ENCODE measurements at places on chromosomes 7 and 10.

GRCh38 chr10:131553581-131553980, 242.1 kb upstream of the TCERG1L start:
- no peak for DNase-seq

DNA sequence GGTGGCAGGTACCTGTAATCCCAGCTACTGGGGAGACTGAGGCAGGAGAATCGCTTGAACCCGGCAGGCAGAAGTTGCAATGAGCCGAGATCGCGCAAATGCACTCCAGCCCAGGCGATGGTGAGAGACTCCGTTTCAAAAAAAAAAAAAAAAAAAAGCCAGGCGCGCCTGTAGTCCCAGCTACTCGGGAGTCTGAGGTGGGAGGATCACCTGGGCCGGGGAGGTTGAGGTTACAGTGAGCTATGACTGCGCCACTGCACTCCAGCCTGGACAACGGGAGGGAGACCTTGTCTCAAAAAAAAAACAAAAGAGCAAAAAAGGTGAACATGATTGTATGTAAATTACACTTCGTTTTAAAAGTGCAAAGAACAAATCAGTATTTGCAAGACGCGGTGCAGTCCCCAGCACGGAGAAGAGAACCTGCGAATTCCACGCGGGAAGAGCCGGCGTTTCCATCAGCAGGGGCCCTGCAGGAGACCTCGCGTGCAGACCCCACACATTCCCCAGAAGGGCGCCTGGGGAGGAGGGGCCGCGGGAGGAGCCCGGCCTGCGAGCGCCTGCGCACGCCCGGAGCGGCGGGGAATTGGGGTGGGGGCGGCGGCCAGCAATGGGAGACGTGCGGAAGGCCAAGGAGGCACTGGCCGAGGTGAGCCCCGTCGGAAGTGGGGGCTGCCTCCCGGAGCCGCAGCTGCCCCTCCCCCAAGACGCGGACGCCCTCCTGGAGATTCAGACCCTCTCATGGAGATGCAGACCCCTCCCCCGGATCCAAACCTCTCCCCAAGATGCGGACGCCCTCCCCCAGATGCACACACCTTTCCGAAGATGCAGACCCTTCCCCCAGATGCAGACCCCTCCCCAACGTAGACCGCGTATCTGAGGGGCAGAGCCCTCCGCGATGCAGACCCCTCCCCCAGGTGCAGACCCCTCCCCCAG, 16.7 kb upstream of the SUN1 start:
- DNase-seq = no peak

GRCh38 chr10:94403380-94404213, 1.3 kb downstream of the TBC1D12 start:
- peak; percentile 59 for DNase-seq

GRCh38 chr10:78335691-78336401, 302.2 kb downstream of the RPS24 start:
- DNase-seq = no peak

- DNase-seq = no peak
These were observed 64.6 kb downstream of the ITGB1 start for GRCh38 chr10:32893434-32893833.

DNA sequence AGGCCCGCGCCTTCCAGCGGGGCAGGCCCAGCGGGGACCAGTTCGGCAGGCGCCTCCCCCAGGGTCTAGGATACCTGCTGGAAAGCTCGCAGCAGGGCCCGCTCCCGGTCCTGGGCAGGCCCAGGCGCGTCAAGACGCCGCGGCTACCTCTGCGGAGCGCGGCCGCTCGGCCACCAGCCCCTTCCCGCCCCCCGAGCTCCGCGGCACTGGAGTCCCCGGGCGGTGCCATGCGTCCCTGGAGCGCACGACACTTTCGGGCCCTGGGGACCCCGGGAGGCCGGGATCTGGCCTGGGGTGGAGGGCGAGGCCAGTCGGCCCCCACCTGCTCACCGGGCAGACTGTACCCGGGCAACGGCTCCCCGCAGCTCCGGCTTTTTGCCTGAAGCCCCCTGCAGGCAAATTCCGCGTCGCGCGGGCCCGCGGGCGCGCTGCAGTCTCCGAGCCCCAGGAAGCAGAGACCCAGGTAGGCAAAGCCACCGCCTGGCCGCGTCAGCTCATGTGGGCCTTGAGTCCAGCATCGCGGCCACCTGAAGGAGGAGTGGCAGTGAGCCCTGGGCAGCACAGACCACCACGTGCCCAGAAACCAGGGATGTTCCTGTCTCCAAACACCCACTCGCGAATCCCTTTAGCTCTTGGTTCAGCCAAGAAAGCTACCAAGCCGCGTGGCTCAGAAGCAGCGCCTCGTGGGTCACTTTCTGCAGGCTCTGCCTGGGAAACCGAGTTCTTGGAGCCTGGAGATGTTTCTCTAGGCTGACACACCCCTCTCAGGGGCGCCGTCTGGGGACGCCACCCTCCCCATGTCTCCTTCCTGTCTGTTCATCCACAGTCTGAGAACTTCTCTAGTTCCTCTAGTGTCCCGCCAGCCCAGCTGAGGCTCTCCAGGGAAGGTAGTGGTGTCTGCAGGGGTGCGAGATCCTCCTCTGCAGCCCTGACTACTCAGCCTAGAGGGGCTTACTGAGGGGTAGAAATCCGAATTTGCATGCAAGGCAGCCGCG, 46.1 kb upstream of the APBB1IP start:
- DNase-seq = no peak

DNA sequence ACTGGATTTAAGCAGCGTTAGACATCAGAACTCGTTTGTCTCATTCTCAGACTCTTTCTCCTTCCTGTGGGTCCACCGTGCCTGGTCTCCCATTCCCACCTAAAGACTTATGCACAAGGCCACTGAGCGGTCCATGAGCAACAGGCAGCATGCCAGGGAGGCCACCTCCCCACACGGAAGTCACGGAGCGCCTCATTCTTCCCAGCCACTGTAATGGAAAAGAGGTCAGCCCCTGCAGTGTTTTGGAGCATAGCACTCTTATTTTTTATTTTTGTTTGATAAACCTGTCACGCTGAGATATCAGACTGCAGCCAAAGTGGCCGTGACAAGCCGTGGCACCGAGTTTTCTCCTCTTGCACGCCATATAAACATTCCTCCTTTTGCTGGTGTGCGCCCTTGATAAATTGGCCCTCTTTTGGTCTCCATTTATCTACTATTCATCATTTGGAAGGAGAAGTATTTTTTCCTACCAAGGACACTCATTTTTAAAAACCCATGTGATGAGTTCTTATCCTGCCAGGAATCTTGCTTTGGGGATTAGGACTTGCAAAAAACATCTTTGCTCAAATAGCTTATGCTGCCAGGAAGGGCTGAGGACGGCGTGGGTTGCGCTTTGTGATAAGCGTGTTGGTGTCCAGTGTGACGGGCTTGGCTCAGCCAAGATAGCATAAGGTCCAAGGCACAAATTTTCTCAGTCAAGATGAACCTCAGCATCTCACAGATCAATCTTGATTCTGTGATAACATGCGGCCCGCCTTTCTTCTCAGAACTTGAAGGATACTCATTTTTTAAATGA, 206.0 kb downstream of the CCDC3 start:
- no peak for DNase-seq

GRCh38 chr7:107047902-107048782, 3.6 kb downstream of the PRKAR2B start:
- DNase-seq = peak; percentile 74

DNA sequence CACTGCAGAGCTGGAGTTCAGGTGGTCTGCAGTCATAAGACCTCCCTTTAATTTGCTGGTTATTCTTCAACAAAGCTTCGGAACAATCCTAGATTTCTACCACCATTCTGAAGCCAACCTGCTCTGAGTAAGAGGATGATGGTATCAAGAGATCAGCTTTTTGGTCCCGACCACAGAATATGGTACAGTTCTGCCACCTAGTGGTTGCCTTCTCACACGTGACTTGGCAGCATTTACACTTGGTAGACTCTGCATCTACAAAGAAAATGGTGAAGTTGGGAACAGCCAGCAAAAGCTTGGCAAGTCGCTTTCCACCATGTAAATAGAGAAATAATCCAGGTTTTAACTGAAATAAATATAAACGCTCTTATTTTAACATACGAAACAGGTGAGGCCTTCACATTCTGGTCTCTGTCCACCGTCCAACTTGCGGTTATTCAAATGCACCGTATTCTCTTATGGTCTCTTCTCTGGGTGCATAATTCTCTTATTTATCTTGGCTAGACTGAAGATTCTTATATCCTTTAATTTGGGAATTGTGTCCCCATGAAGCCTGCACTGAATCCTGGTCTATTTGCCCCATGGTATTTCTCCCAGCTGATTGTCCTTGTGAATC, 173.9 kb upstream of the GRM3 start:
- peak; percentile 51 for DNase-seq

DNA sequence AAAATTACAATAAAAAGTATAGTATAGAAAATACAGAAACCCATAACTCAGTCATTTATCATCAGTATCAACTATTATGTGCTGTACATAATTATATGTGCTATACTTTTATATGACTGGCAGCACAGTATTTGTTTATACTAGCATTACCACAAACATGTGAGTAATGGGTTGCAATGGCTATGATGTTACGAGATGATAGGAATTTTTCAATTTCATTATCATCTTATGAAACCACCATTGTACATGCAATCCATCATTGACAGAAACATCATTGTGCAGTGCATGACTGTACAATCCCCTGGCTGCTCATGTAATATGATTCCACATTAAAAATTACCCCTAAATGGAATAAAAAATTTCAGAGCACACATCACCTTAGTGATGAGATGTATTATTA, 55.7 kb upstream of the TMEM229A start:
- peak; percentile 89 for DNase-seq

DNA sequence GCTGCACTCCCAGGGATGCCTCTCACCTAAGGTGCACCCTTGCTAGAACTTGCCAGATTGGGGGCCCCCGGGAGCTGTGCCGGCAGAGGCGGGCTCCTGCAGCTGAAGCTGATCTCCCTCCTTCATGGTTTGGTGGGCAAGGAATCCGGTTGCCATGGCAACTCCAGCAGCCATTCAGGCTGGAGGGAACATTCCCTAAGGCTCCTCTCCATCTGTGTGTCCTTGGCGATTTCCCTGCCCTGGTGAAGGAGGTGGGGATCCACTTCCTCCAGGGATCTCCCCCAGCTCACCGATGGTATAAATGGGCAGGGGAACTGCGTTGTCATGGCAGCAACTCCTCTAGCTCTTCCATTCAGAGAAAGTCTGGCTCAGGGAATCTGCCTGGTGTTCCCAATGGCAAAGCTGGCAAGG, 49.6 kb upstream of the GPR158 start:
- DNase-seq = no peak
